ENCODE measurements at places on chromosomes 2 and 18.

DNA sequence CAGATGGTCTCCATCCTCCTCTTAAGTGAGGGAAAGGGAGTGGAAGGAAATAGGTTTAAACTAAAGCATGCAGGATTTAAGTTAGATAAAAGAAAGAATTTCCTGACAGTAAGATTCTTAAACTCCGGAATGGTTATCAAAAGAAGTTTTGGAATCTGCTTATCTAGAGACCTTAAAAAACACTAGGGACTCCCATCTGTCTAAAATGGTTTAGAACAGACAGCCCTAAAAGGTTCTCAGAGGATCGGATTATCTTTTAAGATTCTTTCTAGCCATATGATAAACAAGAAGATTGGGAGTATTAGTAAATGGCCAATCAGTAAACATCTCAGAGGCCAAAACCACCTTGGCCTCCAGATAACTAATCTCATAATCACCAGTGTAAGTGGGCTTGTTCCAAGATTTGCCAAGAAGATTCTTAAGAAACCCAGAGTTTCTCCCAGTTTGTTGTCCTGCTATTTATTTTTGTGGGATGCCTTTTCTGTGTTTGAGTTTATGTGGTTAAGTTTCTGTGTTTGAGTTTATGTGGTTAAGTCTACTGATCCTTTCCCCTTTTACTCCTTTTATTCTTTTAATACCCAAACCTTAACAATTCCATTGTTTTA is 314.9 kb upstream of the NRP2 start:
- DNase-seq: no peak

- no peak for DNase-seq
Measured at GRCh38 chr18:35246831-35247230, 6.0 kb downstream of the ZNF397 start.

DNA sequence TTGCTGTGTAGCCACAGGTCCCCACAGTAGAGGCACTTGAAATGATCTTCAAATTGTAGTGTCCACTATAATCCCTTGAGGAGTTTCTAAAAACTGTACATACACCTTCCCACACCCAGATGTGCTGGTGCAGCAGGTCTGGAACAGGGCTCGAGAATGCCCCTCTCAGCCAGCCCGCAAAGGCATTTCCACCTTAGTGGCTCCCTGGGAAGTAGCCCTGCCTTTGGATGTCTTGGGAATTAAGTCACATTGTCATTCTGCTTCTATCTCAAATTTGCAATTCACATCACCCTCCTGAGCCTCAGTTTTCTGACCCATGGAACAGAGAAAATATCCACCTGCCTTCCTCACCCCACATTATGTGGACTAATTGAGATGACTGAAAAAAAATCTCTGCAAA is 44.3 kb upstream of the TCF7L1 start:
- no peak for DNase-seq

- DNase-seq: no peak
Measured at GRCh38 chr2:98458667-98459380, 14.2 kb downstream of the INPP4A start.

- DNase-seq: no peak
Measured at GRCh38 chr2:45954233-45954850, 302.9 kb downstream of the PRKCE start.

All from fibroblast of skin of back (primary cell).